ENCODE measurements at places on chromosomes 7 and 10.

- no peak for DNase-seq
Measured at GRCh38 chr10:43461950-43462349, 25.0 kb downstream of the ZNF487 start.

- no peak for DNase-seq
Measured at GRCh38 chr7:42946627-42946950, 14.4 kb downstream of the MRPL32 start.

DNA sequence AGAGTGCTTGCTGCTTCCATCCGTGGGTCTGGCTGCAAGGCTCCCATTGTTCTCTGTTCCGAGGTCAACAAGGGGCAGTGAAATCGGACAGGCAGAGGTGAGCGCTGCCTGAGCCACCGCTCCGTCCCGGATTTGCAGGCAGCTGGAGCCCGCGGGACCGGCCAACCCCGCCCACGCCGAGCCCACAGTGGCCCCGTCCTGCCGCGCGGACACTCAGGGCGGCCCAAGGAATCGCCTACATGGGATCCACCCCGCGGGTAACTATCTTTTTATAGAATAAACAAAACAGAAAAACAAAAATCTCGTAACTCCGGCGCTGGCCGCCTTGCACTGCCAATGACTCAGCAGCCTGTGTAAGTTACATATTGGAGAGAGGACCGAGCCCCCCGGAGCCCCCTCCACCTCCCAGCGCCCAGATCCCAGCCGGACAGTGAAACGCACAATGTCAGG is 1.9 kb downstream of the BNIP3 start:
- no peak for DNase-seq

DNA sequence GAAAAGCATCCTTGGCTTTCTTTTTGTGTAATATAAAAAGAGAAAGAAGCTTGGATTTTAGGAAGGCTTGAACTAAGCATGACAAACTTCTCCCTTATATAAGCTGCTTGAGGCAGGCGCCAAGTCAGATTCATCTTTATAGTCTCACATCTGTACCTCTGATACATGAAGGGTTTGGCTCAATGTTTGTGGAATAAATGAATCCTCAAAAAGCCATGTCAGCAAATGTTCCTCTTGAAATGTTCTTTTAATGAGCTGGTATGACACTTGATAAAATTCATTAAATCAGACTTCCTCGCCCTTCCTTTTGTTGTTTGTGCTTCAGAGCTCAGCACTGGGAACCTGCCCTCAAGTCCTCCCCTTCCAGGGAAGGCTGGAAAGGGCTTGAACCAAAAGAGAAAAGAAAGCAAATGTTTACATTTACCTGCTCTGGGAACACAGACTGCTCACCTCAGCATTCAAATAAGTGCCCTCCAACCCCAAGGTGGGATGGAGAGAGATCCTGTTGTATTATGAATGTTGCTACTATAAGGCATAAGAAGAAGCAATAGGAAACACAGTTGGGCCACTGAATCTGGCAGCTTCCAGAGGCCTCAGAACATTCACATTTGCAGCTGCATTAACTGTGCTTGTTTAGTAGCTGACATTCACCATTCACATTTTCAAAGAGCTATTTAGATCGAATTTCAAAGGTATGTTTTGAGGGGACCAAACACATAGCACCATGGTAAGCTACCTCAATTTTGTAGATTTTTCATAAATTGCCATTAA is 212.6 kb downstream of the CACNA2D1 start:
- DNase-seq, result no peak

DNA sequence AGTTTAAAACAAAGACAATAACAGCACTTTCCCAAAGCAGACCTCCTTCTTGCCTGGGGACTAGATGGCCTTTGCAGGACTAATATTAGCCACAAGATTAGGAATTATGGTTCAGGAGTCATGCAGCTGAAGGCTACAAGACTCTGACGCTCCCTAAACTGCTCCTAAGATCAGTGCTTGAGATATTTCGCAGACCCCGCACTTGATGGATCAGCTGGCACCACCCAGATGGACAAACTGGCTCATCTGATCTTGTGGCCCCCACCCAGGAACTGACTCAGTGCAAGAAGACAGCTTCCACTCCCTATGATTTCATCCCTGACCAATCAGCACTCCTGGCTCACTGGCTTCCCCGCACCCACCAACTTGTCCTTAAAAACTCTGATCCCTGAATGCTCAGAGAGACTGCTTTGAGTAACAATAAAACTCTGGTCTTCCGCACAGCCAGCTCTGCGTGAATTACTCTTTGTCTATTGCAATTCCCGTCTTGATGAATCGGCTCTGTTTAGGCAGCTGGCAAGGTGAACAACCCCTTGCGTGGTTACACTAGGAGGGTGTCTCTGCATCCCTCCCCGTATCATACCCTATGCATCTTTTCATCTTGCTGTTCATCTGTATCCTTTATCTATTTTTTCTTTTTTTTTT is 26.9 kb upstream of the NRBF2 start:
- no peak for DNase-seq

GRCh38 chr7:6096581-6096980 is 65.4 kb downstream of the ANKRD61 start:
- no peak for DNase-seq

GRCh38 chr7:137025469-137026175 is 157.2 kb downstream of the CHRM2 start:
- no peak for DNase-seq

DNA sequence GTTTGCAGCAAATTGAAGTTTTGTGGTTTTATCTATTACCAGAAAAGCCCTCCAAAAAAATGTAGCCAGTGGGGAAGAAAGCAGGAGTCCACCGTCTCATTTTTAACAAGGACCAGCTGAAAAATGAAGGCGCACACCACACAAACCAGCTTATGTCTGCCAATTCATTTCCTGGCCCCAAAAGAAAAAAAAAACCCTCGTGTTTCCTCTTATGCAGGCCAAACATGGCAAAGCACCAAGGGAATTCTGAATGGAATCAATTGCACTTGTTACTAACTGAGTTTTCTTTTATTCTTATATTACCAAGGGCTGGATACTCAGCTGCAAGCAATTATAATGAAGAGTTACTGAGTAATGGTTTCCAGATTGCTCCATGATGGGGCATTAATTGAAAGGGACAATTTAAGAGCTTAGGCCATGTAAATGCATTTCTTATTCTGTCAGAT is 428.3 kb upstream of the NPVF start:
- no peak for DNase-seq

DNA sequence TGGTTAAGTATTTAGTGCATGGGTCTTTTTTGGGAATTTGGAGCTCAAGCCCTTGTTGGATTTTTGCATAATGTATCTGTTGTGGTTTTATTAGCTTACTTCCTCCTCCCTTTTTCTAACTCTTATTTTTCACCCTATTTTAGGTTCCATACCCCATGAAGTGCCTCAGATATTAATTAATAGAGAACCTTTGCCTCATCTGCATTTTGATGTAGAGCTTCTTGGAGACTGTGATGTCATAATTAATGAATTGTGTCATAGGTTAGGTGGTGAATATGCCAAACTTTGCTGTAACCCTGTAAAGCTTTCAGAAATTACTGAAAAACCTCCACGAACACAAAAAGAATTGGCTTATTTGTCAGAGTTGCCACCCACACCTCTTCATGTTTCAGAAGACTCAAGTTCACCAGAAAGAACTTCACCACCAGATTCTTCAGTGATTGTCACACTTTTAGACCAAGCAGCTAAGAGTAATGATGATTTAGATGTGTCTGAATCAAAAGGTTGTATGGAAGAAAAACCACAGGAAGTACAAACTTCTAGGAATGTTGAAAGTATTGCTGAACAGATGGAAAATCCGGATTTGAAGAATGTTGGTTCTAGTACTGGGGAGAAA is 28.0 kb downstream of the SIRT1 start:
- DNase-seq, result no peak

- no peak for DNase-seq
Measured at GRCh38 chr10:13690281-13690825, 103.6 kb downstream of the PRPF18 start.

GRCh38 chr10:117710181-117710798 is 167.7 kb downstream of the EMX2 start:
- no peak for DNase-seq

- no peak for DNase-seq
Measured at GRCh38 chr10:51675088-51675487, 24.3 kb downstream of the CSTF2T start.

GRCh38 chr7:1925349-1925748 is 255.3 kb downstream of the ELFN1 start:
- DNase-seq, result no peak

DNA sequence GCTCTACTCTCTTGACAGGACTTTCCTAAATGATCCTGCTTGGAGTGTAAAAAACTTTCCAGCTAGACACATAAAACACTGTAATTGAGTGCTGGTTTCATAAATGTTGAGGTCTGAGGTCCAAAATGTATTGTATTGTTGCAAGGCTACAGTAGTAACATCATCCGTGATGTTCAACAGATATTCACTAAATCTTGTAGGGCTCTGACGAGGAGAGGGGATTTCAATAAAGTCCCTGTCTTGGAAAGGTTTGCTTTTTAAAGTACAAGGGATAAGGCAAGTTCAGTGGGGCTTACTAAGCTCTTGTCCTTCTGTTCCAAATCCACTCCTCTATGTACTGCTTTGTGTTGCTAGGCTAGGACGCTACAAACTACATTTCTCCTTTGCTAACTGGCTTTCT is 48.9 kb downstream of the FHIP2A start:
- DNase-seq, result no peak

- no peak for DNase-seq
Measured at GRCh38 chr10:12844811-12845483, 156.6 kb downstream of the CCDC3 start.

GRCh38 chr7:100674411-100675104 is 1.0 kb downstream of the GNB2 start:
- DNase-seq, result no peak

DNA sequence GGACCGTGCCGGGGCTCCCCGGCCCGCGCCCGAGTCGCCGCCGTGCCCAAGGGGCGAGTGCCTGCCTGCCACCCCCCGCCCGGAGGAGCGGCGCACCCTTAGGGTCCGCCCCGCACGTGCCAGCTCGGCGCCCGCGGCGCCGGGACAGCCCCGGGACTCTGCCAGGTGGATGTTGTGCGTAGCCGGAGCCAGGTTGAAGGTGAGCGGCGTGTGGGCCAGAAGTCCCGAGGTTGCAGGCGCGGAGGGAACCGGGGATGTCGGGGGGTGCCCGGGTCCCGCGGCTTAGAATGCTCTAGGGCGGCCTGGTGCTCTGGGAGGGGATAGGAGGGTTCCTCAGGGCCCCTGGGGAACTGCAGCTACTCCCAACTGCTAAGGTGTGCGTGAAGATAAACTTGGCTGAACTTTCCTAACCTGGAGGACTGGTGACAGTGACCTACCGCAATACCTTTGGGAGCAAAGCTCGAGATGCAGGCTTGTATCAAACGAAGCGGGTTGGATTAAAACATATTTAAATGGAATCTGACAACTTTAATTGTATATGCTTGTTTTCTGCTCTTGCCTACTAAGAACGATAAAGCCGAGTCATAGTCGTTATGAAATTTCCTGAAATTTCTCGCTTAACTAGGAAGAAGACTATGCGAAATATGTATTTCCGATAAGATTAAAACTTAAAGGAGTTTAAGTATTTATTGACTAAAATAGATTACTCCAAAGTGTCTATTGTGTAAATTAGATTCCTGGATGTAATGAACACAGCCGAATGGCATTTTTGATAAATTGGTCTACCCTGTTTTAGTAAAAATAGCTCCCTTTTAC is at the start of gene CUX1:
TSS of gene CUX1 (plus strand) at position 156 of the 816 bp plus-strand sequence. CDS start at position 170, 14 bp downstream.
- DNase-seq, result no peak

DNA sequence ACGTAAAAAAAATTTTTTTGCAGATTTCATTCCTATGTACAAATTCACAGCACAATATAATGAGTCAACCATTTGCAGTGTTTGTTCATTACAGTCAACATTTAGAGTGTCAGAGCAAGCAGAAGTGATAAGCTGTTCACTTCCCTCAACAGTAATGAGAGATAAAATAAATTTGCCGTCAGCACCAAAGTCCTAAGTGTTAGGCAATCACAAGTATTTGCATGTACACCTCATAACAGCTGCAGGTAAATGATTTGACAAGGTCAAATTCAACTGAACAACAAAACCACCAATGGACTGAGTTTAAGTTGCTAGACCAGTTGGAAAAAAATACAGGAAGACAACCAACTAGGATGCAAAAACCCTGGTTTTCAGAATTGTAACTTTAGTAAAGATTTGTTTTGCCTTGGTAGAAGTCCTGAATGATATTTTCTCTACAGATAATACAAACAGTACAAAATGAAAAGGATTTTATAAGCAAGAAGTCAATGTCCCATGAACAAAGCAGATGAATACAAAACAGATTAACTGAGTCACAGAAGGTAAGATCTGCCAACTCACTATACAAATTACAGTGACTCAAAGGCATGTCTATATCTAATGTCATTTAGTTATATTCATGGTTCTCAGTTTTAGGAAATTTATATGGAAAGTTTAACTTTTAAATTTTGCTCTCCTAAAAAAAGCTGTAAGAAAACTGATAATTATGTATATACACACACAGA is 10.4 kb downstream of the RAPGEF5 start:
- DNase-seq, result no peak

DNA sequence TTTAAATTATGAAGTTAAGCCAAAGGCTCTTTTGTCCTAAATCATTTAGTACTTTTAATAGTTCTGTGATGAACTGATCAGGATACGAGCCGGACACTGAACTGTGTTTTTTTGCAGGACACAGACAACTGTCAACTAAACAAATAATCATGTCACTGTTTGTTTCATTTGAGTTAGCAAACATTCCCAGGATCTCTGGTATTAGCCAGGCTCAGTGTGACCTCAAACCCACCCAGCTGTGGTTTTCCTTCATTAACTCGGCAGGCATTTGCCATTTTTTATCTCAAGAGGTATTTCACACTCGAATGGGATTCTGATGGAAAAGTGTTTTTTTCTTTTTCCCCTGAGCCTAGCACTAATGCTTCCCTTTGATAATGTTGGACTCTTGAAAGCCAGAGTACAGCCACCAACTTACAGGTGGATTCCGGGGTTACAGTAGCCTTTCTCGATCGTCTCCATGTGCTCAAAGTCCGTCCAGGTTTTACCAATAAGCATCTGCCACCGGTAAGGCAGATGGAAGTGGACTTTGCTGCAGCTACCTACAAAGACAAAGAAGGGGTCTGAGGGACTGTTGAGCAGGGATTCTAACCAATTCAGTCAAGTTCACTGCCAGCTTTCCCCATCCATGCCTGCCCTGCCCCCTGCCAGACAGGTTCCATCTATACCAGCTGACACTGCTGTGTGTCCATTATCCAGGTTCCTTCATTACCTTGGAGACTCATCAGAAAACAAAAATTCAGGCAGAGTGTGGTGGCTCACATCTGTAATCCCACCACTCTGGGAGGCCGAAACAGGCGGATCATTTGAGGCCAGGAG is 33.4 kb downstream of the ZC3HAV1 start:
- DNase-seq, result no peak

DNA sequence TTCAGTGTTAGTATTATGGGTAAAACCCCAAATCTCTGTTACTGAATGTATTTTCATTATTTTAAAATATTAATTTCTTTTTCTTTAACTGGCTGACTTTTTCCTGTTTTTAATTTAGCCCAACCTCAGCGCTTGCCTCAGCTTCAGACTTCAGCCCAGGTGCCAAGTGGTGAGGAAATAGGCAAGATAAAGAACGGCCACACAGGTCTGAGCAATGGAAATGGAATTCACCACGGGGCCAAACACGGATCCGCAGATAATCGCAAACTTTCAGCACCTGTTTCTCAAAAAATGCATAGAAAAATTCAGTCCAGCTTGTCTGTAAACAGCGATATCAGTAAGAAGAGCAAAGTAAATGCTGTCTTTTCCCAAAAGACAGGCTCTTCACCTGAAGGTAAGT is 57.5 kb downstream of the MDFIC start:
- DNase-seq, result no peak
